ENCODE measurements at places on chromosomes 11 and 22.

GRCh38 chr11:2260491-2261364, 9.7 kb downstream of the ASCL2 start:
- ATAC-seq: no peak

DNA sequence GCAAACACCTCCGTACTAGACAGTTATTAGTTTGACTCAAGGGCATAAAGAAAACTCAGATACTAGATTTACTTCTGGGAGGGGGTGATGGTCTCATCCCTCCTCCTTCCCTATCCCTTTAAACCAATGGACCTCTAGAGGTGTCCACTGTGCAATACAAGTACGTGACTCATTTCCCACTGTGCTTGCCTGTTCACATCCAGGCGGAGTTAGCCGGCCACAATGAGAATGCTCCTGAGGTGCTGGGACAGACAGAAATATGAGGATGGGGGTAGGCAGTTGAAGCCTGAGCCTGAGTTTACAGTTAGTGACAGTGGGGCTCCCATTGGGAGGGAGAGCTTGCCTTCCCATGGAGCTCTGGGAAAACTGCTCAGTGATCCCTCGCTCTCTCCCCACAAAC, 8.4 kb upstream of the PMM1 start:
- ATAC-seq: peak; percentile 91

- ATAC-seq: peak; percentile 11
These were observed 28.9 kb downstream of the CREB3L1 start for GRCh38 chr11:46306296-46306853.

DNA sequence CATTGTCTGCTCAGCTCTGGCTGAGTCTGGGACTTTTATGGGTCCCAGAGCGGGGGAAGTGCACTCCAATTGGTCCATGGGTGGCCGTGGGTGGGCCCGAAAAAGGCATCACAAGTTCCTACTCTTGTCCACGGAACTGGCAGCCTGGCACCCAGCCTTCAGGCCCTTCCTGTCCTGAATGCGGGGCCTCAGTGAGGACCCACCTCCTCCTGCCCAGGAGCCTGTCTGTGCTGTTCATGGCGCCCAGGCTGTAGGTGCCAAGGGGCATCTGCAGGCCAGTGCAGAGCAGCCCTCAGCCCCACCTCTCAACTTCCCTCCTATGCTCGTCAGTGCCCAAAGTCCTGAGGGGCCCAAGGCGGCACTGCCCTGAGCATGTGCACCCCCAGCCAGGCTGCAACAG, 411.7 kb upstream of the KIRREL3 start:
- ATAC-seq: no peak

GRCh38 chr11:65242389-65242788, 19.4 kb upstream of the POLA2 start:
- ATAC-seq: no peak

- no peak for ATAC-seq
These were observed 2.0 kb downstream of the MYH9 start for GRCh38 chr22:36385491-36386350.

DNA sequence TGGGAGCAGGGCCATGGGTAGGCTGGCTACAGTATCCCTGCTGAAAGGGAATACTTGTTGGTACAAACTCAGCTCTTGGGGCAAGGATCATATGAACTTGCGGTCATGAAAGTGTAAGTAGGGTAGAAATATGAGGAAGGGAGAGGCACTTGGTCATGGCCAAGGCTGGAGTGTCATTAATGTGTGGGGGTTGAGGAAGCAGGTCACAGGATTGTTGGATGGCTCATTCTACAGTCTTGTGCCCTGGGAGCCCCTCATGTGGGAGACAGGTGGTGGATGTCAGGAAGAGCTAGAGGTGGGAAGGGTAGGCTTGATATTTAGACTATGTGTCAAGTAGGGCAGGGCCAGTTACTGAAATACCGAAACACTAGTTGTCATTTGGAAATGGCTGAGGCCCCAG, 95.5 kb downstream of the RRM1 start:
- ATAC-seq: no peak

DNA sequence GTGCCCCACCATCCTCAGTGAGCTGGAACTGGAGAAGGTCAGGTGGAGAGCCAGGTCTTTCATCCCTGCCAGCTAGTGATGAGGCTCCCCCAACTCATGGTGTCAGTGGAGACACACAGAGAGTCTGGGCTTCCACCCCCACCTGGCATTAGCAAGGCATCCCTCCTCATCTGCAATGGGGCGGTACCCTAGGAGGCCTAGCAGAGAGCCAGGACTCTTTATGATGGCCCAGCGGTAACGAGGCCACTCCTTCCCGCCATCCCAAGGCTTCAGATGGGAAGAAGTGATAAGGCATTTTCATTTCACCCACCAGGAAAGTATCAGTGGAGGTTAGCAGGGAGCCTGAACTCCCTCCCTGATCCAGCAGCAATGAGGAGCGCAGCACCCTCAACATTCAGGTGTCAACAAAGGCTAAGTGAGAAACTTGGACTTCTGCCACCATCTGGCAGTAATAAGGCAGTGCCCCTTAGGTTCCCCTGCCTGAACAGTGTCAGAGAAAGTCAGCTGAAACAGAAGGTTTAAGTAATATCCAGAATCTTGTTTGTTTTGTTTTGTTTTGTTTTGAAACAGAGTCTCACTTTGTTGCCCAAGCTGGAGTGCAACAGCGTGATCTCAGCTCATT, 40.5 kb upstream of the FBLN1 start:
- no peak for ATAC-seq

GRCh38 chr22:19629331-19629719, 85.0 kb upstream of the SEPTIN5 start:
- ATAC-seq: no peak

- peak; percentile 92 for ATAC-seq
These were observed 186.8 kb downstream of the ETS1 start for GRCh38 chr11:128400382-128401203.

- ATAC-seq: no peak
These were observed 23.6 kb downstream of the DCPS start for GRCh38 chr11:126327281-126328000.

DNA sequence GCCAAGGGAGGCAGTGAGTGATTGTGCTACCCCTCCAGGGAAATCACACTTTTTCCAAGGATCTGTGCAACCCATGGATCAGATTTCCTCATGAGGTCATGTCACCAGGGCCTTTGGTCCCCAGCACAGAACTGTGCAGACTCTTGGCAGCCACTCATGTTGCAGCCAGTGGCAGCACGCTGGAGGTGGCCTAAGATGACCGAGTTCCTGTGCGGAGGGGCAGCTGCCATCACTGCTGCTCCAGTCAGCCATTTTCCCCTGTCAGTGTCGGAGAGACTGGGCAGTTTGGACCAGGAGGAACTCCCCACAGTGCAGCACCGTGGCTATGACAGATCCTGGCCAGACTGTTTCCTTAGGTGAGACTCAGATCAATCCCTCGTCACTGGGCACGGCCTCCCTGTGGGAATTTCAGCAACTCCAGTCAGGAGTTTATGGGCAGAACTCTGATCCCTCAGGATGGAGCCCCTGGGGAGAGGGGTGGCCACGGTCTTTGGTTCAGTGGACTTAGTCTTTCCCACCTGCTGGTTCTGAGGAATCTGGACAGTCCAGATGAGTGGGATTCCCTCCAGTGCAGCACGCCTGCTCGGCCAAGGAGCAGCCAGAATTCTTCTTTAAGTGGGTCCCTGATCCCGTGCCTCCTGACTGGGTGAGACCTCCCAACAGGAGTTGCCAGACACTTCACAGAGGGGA, 194.6 kb upstream of the CARD18 start:
- ATAC-seq: no peak

All from SK-N-SH treated with all-trans-retinoic acid at 6 μM for 48 hours (cell line).